Gastrocnemius medialis (tissue), 4 donors: ENCODE measurements at places on chromosomes 3 and 15. TPM values are rescaled to one million over a fixed set of nuclear protein-coding genes. Genes with fewer than 3 reads are reported as not detected.

GRCh38 chr15:99895956-99896311 is 162.7 kb upstream of the LYSMD4 start:
- no peak overlapping the region for H3K27ac ChIP-seq
- H3K4me3 ChIP-seq = no peak overlapping the region
- no peaks in the 10 kb centered on the region for H3K4me1 ChIP-seq
- no peaks in the 10 kb centered on the region for H3K27me3 ChIP-seq
- no peaks in the 10 kb centered on the region for H3K36me3 ChIP-seq
- no peak for DNase-seq

DNA sequence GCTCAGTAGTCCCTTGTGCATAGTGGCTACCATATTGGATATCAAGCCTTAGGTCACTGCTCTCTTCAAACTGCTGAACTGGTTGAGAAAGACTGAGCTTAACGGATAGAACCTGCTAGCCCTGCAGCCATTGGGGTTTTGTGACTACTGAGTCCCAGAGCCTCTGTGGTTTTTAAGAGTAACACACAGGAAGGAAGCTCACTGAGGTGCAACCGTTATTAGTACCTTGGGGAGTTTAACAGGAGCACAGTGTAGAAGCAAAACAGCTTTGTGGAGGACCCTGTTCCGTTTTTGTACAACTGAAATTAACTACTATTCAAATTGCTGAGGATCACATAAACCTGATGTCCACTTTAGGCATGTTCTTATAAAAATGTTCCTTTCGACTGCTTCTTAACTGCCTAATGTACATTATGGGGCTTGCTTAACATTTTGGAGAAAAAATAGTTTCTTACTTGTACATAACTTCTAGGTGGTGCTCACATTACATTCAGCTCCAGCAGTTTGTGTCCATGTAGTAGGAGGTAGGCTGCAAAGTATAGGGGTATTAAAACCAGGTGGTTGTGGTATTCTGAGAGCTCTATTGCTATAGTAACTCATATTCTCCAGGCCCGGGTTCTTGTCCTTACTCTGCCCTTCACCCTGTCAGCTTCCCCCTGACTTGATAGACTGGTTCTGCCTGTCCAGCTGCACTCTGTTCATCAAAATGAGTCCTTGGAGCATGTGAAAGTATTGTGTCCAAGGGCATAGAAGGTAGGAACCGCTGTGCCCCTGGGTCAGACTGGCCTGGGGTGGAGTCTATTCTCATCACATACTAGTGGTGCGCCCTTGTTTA is 17.3 kb downstream of the PXK start:
- H3K27ac ChIP-seq = no peak overlapping the region
- peaks cover 18% of the 10 kb centered on the region for H3K4me1 ChIP-seq
- no peak for DNase-seq
- H3K4me3 ChIP-seq = no peak overlapping the region
- H3K36me3 ChIP-seq = no peaks in the 10 kb centered on the region

The POPDC2 gene
- total RNA-seq = 38.7 TPM

The FXR1 gene
- 571 TPM for total RNA-seq

The CCDC39 gene
- total RNA-seq = not detected

DNA sequence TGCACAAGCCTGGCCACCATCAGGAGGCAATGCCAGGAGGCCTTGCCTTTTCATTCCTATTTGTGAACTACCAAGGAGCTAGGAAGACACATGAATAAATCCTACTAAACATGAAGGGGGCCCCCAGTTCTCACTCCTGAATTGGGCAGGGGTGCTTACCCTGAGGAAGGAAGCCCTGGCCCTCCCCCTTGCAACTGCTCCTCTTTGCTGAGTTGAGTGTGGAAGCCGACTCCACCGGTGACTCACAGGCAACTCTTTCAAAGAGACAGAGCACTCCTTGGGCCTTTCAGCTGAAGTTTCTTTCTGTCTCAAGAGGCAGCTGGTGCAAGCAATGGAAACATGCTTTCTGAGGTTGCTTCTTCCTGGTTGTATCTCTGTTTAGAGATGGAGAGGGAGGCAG is 1.7 kb downstream of the GABRG3 start:
- H3K27ac ChIP-seq = no peak overlapping the region
- H3K27me3 ChIP-seq = no peaks in the 10 kb centered on the region
- no peaks in the 10 kb centered on the region for H3K36me3 ChIP-seq
- no peaks in the 10 kb centered on the region for H3K4me1 ChIP-seq
- no peak overlapping the region for H3K4me3 ChIP-seq

DNA sequence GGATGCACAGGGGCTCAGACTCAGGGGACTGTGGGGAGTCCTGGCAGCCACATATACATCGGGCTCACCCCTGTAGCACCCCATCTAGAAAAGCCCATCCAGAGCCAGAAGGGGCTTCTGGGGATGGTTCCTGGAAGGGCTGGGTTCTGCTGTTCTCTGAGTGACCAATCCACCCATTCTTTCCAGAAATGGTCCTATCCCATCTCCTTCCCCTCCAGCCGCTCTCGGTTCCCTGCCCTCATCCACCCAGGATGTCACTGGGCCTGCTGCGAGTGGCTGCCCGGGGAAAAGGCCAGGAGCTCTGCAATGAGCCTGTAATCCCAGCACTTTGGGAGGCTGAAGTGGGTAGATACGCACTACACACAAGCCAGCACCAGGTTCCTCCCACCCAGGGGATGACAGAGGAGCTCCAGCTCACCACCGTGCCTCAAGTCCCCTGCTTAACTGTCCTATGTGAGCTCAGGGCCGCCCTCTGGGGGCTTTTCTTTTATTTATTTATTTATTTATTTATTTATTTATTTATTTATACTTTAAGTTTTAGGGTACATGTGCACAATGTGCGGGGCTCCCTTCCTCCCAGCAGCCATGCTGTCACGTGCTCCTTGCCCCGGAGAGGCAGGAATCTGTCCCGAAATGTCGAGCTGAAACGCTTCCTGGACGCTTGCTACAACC is 13.6 kb upstream of the CSK start:
- H3K36me3 ChIP-seq = no peaks in the 10 kb centered on the region
- DNase-seq = no peak
- no peak overlapping the region for H3K27ac ChIP-seq
- no peaks in the 10 kb centered on the region for H3K4me1 ChIP-seq
